ENCODE measurements at places on chromosomes 5 and 9.
A peak's percentile ranks its signal among the peaks of the same experiment; 100 is the strongest.

GRCh38 chr5:170097934-170098333, 7.8 kb upstream of the FOXI1 start:
- DNase-seq: peak; percentile 14

DNA sequence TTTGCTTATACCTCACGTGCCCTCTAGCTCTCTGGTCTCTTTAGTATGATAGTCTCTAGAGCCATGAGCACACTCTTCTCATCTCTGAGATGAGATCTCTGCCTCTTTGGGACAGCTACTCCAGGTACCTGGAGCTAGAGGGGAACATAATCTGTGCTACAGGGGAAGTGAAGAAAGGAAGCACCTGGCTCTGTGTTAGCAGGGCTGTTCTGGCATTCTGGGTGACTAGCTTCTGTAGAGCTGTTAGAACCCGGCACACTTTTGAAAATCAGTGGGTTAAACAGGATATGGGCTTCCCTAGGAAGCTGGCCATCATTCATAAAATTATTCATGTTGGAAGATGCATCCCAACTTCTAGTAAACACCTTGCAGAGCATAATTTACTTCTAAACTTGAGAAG, 224.8 kb downstream of the MCTP1 start:
- DNase-seq: no peak

DNA sequence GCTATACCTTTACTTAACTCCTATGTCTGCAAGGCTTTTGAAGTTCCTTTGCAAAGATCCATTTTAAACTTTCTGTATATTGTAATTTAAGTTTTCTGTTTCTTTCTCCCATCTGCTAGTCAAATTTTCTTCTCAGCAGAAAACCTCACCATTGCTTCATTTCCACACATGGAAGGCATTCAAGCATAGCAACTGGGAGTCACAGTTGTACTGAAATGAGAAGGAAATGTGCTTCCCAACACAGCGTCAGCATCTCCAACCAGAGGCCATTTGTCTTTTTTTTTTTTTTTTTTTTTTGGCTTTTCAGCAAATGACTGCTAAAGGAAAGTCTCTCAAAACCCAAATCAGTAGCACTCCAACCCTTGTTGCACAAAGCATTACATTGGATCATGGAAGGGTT, 92.5 kb downstream of the RAB3C start:
- DNase-seq: no peak

- no peak for DNase-seq
Measured at GRCh38 chr5:107300721-107301327, 369.9 kb downstream of the EFNA5 start.

DNA sequence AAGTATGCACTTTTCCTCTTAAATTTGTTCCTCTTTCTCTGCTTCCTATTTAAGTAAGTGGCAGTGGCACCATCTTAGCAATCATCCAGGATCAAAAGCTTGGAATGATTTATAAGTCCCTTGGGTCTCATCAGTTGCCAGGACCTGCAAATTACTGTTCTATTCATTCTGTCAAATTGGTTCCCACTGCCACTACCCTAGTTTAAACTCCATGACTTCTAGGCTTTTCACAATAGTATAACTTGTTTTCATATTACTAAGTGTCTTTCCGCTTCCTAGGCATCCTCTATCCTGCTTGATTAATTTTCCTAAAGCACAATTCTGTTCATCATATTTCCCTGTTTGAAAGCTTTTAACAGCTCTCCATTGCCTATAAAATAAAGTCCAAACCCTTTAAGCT, 363.9 kb upstream of the MEF2C start:
- DNase-seq: no peak

All from ELF-1 (cell line).